Activated CD8-positive, alpha-beta memory T cell treated with anti-CD3 and anti-CD28 coated beads for 1 hour (primary cell): ENCODE measurements at places on chromosomes 1 and 21.

- no peak for DNase-seq
Measured at GRCh38 chr1:84223751-84224432, 77.6 kb upstream of the SAMD13 start.

- DNase-seq = no peak
Measured at GRCh38 chr1:5986018-5986417, 6.2 kb downstream of the NPHP4 start.

DNA sequence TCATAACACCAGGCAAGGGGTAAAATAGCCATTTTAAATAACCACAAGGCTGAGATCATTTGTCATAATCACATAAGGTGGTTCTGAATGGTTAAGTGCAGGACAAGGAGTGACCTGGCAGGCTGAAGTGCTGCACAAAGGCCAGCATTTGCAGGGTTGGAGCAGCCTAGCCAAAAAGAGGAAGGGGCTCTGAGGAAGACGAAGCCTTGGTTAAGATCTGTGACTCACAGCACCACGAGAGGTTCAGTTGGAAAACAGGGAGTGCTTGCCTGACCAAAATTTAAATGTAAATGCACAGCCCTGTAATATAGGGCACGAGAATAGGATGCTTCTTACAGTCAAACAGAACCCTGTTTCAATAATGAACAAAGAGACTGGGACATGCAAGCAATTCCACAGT is 12.1 kb downstream of the ATP5PF start:
- DNase-seq = no peak

DNA sequence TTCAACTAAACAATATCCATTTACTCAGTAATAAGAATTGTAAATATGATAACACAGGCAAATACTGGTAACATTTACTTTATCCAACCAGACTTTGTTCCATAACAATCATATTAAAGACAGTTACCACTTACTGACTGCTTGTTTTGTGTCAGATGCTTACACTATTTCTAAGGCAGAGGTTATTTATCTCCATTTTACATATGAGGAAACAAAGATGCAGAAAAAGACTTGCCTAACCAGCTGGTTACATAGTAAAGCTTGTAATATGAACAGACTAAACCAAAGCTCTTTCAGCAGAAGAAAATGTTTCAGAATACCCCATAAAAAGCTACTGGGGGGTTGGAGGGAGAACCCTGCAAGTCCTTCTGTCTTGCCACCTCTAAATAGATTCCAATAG is 180.1 kb downstream of the EIF4G3 start:
- DNase-seq = no peak

DNA sequence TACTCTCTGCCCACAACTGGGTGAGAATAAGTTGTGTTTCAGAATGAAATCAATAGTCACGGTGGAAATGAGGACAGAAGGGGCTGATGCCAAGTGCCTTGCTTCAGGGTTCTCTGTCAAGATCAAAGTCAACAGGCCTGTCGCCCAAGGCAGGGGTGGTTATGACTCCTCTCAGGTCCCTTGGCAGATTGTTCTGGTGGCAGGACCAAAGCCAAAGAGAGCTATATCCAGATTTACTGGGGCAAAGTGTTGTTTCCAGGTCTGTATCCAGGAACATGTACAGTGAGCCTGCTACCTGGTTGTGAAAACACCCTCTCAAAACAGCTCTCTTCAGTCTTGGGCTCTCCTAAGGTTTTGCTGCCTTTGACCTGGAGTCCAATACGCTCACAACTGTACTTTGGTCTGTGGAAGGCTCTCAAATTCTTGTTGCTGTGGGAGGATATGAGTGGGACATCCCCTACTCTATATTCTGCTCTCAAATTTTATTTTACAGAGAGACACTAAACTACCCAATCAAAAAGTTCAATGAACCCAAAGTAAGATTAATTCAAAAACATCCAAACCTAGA is 175.1 kb upstream of the ETV3 start:
- DNase-seq = no peak

GRCh38 chr1:226369110-226369509 is 38.8 kb downstream of the PARP1 start:
- no peak for DNase-seq

DNA sequence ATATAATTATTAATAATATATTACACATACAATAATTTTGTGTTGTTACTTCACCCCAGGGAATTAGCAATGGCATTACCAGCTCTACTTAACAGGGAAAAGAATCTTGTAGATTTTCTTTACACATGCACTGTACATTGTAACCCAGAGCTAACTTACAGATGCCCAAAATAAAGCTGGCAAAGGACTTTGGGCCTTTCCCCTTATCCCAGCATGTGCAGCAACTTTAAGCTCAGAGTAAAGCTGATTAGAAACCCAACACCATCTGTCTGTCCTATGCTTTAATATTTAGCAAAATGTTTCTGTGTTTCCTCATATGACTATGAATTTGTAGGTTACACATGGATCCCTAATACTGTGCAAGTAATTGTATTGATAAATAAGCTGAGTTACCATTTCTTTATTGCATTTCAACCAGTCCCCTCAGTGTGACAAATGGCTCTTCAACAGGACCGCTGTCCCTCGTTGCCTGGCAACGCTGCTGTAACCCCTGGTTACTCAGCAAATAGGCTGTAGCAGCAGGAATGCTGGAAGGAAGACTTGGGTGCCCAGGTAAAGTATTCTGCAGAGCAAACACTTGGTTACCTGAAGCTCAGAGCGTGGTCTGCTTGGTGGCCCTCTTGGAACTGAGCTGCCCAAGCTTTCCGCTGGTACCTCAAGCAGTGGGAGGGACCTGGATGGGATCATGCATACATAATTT is at the start of gene USH2A:
TSS of gene USH2A (minus strand) at position 628 of the 700 bp plus-strand sequence. CDS start 1,112 bp downstream, outside the sequence.
- DNase-seq = no peak

DNA sequence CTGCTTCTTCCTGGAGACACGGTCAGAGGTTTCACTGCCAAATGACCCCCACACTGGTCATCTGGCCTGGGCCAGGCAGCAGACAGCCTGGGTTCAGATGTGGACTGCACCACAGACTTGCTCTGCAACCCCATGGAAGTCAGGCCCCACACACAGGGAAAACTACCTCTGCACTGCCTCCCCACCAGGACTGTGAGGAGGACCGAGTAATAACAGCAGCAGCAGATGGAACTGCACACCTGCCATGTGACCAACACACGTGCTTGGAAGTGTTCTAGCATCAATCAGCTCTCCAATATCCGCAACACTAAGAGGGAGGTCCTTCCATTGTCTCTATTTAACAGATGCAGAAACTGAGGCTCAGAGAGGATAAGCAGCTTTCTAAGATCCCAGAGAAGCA is 51.4 kb downstream of the SLC9A1 start:
- no peak for DNase-seq

- no peak for DNase-seq
Measured at GRCh38 chr1:42096554-42096953, 56.7 kb upstream of the GUCA2B start.

DNA sequence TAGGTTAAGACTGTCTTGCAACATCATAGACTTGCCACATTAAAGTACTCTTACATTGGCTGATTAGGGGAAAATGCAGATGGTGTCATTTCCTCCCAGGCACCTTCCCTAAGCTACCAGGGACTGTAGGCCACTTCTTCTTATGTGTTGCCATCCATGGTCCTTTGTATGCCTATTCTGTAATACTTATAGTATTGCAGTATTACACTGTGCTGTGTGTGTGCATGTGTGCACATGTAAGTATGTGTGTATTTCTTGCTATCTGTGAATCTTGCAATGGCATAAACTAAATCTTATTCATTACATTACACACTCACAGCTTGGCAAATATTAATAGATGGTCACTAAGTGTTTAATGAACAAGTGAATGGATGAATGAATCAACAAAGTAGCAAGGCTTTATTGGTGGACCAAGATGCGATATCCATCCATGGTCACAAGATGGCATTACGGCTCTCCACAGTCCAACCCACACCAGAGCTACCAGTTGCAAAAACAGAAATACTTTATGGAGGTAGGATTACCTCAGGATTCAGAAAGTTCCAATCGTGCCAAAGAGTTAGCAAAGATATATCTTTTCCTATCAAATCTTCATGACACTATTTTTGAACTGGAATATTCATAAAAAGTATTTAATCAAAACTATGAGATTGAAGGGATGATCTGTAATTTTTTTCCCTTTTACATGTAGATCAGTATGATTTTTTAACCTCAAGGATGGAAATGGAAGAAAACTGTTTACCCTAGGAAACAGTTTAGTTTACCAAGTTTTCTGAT is 160.2 kb downstream of the DENND1B start:
- DNase-seq = no peak

- no peak for DNase-seq
Measured at GRCh38 chr21:46674430-46675007, 39.0 kb downstream of the PRMT2 start.

DNA sequence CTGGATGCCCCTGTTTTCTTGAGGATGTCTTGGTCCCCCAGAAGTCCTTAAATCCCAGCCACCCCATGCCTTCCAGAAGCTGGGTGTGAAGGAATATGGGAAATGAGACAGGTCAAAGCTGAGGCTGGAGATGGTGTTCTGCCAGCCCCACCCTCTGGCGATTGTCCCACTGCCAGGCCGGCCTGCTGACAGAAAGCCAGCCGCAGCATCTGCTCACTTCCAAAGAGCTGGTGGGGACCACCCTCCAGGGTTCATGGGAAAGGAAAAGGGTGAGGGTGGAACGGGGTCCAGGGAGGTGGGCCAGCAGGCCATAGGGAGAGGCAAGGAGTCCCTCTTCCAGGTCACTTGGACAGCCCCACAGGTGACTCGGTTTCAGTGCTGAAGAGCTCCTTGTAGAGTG is 1.9 kb upstream of the LINGO4 start:
- DNase-seq = no peak

DNA sequence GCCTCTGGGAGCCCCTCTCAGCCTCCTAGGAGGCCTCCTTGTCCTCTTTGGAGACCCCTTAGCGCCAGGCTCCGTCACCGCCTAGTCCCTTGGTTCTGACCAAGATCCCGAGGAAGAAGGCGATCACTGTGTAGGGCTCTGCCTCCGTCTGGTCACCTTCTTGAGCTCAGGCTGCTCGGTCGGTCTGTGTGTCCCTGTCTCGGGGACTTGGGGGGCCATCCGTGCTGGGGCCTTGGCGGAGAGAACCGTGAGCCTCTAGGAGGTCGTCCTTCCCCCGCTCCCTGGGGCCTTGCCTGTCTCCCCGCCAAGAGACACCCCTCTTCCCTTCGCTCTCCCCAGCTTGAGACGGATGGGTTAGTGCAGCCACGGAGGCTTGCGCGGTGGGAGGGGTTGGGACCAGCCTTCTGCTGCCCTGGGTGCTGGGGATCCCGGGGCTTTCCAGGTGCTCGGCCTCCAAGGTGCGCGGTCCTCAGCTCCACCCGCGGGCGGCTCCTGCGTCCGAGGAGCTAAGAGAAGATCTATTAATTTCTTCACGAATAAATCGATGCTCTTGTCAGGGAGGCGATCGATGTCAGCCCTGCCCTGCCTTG is 701 bp upstream of the INSRR start:
- no peak for DNase-seq

DNA sequence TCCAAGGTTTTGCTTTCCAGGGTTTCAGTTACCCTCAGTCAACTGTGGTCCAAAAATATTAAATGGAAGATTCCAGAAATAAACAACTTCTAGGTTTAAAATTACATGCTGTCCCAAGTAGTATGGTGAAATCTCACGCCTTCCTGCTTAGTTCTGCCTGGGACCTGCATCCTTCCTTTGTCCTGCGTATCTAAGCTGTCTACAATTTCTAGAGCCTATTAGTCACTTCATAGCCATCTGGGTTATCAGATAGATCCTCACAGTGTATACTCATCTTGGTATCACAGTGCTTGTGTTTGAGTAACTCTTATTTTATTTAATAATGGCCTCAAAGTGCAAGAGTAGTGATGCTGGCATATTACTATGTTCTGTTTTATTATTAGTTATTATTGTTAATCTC is 157.7 kb downstream of the ROR1 start:
- DNase-seq = no peak

- no peak for DNase-seq
Measured at GRCh38 chr1:221089273-221089672, 210.0 kb downstream of the HLX start.

DNA sequence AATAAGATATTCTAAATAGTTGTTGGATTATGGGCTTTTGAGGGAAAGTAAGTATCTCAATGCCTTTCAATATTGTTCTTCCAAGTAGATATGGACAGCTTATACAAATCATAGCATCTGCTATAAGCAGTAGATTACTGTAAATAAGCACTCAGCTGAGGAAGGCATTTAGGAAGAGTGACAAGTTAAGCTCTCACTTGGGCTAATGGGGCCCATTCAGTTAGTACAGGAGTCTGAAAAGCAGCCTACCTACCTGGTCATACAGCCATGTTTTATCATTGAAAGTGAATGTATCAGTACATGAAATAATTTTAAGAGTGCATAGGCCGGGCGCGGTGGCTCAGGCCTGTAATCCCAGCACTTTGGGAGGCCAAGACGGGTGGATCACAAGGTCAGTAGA is 73.1 kb downstream of the APP start:
- DNase-seq = no peak

DNA sequence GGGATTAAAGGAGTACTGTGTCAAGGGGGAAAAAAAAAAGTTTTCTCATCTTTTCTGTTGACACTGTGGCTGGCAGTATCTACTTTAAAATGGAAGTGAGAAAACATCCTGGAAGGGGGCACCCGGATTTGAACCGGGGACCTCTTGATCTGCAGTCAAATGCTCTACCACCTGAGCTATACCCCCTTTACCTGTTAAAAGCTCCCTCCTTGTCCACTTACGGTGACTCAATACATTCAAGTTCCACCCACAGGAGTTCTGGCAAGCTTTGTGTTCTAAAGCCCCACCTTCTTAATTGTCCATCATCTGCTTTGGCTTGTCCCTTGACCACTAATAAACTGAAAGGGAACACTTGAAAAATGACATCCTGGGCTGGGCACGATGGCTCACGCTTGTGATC is 68.2 kb downstream of the FNBP1L start:
- DNase-seq = no peak

DNA sequence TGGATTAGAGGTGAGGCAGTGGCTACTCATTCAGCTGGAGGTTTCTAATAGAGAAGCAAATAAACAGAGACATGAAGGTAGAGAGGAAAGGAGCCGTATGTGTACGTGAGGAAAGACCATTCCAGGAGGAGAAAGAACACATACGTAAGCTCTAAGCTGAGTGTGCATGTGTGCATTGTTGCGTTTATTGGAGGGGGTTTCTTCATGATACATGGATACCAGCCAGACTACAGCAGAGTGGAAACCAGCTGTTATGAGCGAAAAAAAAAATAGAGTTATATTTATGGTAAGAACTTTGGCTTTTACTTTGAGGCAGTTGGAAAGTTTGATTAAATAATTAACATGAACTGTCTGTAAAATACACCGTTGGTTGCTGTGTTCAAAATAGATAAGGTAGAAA is 173.4 kb upstream of the RGS18 start:
- DNase-seq = no peak

GRCh38 chr1:200908191-200908868 is 13.6 kb downstream of the INAVA start:
- DNase-seq = no peak

GRCh38 chr1:24162201-24162600 is 19.3 kb upstream of the IL22RA1 start:
- DNase-seq = no peak

DNA sequence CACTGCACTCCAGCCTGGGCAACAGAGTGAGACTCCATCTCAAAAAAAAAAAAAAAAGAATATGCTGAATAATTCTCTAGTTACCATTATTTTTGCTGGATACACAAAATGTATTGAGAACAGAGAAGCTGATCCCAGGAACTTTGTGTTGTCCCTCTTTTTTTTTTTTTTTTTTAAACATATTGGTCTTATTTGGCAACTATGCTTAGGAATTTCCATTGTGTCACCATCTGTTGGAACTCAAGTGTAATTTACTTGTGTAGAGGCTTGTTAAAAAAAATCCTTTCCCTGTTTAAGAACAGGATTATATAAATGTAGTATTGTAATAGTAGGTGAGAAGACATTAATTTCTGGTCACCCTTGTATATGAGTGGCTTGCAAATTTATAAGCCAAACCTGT is 28.6 kb downstream of the CAMSAP2 start:
- no peak for DNase-seq
